ENCODE measurements at places on chromosomes 2 and 18.
A peak's percentile ranks its signal among the peaks of the same experiment; 100 is the strongest.

- DNase-seq, result peak; percentile 52
These were observed 352.8 kb downstream of the RNF144A start for GRCh38 chr2:7270011-7270431.

- no peak for DNase-seq
These were observed 249.0 kb upstream of the ID2 start for GRCh38 chr2:8432706-8433336.

DNA sequence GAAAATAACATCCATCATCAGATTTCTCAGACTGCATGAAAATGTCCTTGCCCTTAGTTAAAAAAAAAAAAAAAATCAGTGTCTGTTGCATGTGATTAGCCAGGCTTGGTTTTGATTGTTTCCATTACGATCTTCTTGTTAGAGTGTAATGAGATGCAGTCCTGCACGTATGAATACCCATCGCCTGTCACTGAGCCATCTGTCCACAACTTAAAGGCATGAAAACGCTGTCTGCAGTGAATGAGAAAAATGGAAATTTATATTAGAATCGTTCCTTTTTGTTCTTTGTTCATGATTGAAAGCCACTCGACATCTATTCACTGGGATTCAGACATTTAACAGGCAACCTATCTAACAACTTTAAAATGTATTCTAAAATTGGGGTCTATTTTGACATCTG lies 521.7 kb upstream of the SPHKAP start:
- peak; percentile 2 for DNase-seq

- no peak for DNase-seq
These were observed at the start of gene FAM110C for GRCh38 chr2:46471-47345. TSS of gene FAM110C (minus strand) at chr2:46505. CDS start at chr2:46385, 120 bp downstream.

- no peak for DNase-seq
These were observed 39.6 kb downstream of the REV1 start for GRCh38 chr2:99450199-99450598.

DNA sequence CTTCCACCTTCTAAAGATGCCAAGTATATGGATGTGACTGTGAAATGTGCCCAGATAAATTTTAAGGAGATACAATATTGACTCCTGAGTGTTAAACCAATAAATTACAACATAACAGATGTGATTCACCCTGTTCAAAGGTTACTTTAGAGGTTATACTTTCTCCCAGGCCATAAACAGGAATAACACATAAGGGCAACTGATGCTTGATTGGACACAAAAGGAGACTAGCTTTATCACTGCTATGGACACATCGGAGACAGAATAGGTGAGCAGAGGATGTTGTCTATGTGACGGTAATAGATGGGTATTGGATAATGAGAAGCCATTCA lies 31.9 kb upstream of the SLC25A52 start:
- DNase-seq, result no peak

DNA sequence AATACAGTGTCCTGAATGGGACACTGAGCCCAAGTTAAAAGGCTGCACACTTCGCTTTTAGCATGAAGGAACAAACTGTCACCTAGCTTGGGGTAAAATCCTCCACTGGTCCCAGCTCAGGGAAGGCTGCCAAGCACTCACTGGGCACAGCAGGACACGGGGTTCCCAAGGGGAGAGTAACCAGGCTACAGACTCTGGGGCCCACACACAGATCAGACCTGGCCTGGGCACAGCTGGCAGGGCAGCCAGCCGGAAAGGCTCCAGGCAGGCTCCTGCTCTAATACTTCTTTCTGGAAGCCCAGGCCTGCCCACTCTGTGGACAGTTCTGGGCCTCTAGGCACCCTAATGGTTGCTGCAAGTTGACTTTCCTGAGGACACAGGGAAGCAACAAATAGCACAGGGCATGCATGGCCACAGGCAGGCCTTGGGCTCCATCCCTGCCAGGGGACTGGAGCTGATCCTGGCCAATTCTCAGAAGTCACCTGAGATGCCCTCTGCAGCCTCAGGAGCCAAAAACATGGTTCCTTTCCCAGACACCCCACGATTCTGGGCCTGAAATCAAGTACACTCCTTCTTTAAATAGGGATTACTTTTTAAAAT lies 18.7 kb upstream of the SULT1C3 start:
- DNase-seq, result no peak

- no peak for DNase-seq
These were observed 22.4 kb downstream of the FBLN7 start for GRCh38 chr2:112160283-112161250.

Measured in NCI-H1105 treated with DMSO at 0.1 percent for 48 hours (cell line).